ENCODE measurements at places on chromosomes 12 and 14.

GRCh38 chr14:99590746-99591555, 13.1 kb downstream of the CCDC85C start:
- DNase-seq: peak; percentile 50

DNA sequence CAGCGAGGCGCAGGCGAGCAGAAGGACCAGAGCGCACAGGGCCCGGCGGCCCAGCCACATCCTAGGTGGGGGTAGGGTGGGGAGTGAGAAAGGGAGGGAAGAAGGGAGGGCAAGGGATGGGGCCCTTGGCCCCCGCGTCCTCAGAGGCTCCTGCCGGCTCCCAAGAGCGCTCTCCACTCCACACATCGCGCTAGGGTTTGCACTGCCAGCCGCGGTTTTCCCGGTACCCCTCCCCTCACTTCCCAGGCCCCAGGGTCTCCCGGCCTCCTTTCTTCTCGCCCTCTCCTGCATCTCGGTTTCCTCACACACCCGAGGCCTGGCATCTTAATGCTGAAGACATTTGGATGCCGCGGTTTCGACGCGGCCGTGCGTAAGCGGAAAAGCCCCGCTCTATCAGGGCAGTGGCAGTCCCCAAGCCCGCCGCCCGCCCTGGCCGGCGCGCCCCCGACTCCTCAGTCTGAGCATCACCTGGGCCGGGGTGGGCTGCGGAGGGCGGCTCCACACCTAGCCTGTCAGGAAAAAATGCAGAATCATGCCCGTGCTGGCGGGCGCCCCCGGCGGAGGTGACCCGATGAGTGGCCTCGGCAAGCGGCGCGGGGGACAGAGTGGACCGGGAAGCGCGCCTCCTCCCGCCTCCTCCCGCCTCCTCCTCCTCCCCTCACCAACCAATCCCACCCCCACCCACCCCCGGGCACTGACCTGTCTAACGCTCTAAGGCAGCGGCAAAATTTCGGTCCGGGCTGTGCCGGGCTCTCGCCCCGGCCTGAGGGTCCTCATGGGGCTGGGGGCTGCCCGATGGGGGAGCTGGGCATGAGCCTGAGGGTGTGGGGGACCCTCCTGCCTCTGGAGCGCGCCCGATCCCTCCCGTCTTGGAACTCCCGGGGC, 686 bp downstream of the B4GALNT1 start:
- DNase-seq: no peak

GRCh38 chr12:42992826-42993225, 403.3 kb upstream of the PRICKLE1 start:
- DNase-seq: no peak

- DNase-seq: no peak
Observed at GRCh38 chr12:124851342-124851741, 12.3 kb downstream of the SCARB1 start.

Data from amniotic epithelial cell (primary cell).